Adrenal gland (tissue), 19 donors: ENCODE measurements at places on chromosomes 2 and 18.

DNA sequence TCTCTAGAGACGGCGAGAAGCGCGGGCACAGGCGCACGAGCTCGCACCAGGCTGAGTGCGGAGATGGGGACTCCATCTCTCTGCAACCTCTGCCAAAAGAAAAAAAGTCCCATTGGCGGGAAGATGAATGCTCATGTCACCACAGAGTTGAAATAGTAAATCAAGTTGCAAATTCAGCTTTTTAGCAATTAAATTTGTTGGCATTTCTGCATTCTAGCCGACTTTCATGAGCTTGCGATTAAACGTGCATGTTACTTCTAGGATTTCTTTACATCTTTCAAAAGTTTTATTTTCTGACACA, 588 bp downstream of the CHAC2 start:
- no peak for DNase-seq

GRCh38 chr2:218631837-218632236, 24.1 kb downstream of the PLCD4 start:
- no peak for DNase-seq

DNA sequence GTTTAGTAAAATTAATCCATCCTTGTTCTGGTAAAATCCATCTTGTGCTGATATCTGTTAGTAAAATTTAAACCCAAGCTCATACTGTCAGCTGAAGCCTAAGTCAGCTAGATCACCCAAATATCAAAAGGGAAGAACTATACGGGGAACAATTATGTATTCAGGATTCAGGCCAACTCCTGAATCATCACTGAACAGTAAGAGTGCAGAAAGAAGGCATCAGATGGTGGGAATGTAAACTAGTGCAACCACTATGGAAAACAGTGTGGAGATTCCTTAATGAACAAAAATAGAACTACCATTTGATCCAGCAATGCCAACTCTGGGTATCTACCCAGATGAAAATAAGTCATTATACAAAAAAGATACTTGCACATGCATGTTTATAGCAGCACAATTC, 81.8 kb downstream of the RAPGEF4 start:
- DNase-seq = no peak

DNA sequence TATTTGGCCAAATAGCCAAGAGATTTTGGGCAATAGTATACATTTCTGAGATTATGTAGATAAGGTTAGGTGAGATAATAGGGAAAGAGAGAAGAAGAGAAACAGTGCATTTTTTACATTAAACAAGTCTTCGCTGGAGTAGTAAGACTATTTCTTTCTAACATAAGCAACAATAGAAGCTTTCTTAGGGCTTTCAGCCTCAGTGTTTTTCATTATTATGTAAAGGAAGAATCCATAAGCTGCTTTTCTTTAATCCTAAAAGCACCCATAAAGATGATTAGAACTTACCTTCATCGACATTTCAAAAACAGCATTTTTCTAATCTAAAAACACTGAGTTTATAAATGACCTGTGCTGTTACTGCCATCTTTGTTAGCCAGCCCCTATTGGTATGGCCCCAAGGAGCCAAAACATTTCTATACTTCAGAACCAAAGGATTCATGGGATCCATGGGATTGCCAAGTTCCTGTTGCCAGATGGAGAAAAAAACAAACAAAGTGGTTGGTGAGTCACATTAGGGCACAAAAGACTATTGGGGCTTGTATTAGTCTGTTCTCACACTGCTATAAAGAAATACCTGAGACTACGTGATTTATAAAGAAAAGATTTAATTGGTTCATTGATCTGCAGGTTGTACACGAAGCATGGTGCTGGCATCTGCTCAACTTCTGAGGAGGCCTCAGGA, 88.2 kb downstream of the SCG2 start:
- no peak for DNase-seq

DNA sequence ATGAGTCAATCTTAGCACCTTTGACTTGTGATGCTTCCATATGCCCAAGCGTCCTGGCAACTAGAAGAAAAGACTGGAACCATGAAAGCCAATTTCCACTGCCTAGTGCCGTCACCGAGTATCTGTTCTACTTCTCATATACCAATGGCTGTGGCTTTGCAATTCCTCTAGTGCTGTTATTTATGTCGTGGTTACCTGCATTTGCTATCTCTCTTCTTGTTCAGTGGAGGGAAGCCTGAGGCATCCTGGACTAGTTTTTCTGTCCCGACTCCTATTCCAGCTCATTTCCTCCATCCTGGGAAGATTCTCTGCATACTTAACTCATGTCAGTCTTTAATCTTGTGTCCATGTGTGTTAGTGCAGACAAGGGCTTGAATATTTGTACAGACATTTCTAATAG, 117.9 kb downstream of the FEZ2 start:
- DNase-seq = no peak

- no peak for DNase-seq
Measured at GRCh38 chr2:106095478-106096298, 98.4 kb downstream of the UXS1 start.

DNA sequence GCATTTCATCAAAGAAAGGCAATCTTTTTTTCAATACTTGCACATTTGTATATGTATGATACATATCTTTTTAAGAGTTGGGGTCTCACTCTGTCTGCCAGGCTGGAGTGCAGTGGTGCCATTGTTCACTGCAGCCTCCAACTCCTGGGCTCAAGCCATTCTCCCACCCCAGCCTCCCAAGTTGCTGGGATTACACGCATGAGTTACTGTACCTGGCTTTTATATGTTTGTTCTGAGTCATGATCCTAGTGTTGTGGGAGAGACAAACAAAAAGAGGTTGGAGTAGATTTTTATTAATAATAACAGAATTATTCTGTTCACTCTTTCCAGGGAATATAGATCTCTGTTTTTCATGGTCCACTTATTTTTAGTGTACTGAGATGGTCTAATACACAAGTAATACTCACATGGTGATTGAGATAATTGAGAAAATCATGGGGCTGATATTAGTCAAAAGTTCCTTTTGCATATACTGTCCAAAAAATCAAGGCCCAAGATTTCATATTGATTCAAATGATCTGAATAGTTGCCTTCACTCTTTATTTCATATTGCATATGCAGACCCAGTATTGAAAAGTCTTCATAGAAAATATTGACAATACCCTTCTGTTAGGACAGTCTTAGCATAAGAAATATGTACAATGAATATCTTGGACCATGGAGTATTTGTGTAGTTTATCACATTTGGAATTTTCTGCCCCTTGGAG, 138.3 kb downstream of the FMNL2 start:
- DNase-seq = no peak

DNA sequence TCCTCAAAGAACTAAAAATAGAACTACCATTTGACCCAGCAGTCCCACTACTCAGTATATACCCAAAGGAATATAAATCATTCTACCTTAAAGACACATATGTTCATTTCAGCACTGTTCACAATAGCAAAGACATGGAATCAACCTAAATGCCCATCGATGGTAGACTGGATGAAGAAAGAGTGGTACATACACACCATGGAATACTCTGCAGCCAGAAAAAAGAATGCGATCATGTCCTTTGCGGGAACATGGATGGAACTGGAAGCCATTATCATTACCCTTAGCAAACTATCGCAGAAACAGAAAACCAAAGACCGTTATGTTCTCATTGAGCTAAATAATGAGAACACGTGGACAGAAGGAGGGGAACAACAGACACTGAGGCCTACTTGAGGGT, 44.5 kb downstream of the TWSG1 start:
- DNase-seq = no peak

- no peak for DNase-seq
Measured at GRCh38 chr2:22907330-22907729, 477.6 kb upstream of the KLHL29 start.

GRCh38 chr2:25617948-25618646, 55.3 kb downstream of the DTNB start:
- DNase-seq = no peak

- DNase-seq = no peak
Measured at GRCh38 chr2:120053891-120054290, 41.0 kb downstream of the EPB41L5 start.

DNA sequence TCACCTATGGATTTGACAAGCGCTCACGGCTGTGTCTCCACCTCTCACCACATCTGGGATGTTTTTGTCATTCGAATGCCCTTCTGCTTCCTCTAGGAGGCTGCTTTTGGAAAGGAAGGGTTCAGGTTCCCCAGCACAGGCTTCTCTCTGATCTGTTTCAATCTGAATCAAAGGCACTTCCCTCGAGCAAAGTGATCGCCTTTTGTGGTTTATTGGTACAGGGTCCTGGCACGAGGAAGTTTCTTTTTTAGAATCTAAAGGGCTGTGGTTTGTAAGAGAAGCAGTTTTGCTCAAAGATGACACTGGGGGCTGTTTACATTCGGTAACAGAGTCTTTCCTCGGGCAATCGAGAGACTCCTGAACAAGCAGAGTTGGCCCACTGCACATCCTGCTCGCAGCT, 145.0 kb downstream of the DAW1 start:
- DNase-seq = no peak

DNA sequence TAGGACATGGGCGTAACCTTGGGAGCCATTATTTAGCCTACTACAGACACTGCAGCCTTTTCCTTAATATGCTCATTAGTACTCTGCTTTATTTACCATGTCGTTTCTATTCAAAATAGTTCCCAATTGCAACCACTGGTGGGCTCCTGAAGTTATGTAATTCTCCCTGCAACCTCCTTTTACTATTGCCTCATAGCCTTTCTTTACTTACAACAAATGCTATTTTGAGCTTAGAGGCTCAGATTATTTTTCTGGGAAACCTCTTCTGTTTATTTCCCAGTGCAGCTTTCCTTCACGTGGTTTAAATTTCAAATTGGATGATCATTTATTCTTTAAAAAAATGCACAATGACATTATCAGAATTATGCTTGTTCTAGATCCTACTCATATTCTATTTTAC, 492.3 kb upstream of the TMEFF2 start:
- DNase-seq = no peak

DNA sequence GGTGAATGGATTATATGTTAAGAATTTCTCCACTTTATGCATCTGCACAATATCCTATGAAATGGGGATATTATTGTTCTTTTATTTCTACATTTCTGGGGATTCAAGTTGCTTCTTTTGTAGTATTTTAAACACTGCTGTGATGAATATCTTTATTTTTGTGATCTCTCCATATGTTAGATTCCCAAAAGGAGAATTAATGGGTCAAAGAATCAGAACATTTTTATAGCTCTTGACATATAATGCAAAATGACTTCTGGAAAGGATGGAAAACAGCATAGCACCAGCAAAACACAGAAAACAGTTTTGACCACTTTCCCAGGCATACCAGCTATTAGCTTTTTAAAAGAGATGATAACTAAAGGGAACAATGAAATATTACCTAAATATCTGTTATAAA, 135.5 kb downstream of the NCKAP5 start:
- DNase-seq = no peak

- no peak for DNase-seq
Measured at GRCh38 chr2:8860239-8860638, 22.8 kb upstream of the KIDINS220 start.

DNA sequence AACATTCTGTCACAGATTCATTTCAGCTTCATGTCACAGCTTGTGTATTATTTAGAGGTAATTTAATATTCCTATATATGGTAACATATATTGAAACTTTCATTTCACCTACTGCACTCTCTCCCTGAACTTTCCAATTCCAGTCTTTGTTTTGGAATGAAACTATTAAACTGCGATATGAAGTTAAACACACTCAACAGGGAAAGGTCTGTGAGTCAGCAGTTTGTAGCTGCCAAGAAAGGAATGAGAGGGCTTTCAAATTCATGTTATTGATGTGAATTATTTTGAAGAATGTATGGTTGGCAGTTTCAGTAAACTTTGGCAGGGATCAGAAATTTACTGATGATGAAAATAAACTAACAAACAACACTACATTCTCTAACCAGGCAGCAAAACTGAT, 148.3 kb downstream of the HNMT start:
- DNase-seq = no peak

- no peak for DNase-seq
Measured at GRCh38 chr2:46313063-46313462, 15.9 kb downstream of the EPAS1 start.

GRCh38 chr2:109085912-109086742, 42.9 kb upstream of the SH3RF3 start:
- DNase-seq = no peak

- DNase-seq = peak; percentile 47
Measured at GRCh38 chr18:13237073-13237472, 18.5 kb downstream of the LDLRAD4 start.

GRCh38 chr2:224847961-224848850, 132.0 kb upstream of the CCDC195 start:
- peak; percentile 77 for DNase-seq

DNA sequence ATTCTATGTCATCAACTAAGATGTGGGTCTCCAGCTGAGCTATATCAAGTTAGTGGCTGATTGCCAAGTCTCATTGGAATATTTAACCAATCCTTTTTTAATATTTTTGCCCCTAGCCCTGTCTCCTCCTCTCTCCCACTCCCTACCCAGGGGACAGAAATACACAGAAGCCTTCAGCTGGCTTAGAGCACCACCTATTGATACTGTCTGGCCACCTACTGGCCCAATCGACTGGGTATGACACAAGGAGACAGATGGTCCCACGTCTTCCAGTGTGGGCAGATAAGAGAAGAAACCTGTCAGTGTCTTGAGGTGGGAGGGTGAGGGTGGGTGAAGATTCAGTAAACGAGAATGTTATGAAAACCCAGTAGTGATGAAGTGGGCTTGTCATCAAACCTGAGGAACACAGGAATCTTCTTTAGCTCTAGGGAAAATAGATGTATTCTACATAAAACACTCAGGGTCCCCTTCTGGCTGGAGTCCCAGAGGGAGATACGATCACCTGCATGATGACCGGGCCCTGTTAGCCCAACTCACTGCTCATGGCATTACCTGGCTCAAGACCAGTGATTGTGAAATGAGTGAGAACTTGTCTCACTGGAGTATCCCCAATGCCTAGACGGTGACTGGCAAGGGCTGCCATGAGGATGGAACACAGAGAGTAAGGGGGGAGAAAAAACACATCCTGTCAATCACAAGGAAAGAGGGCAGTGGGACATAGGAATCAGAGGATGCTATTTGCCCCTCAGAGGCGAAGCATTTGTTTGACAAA, 26.7 kb downstream of the POLR1A start:
- peak; percentile 73 for DNase-seq

- peak; percentile 41 for DNase-seq
Measured at GRCh38 chr18:61893309-61893970, 633 bp upstream of the RNF152 start.

GRCh38 chr18:40375837-40376236, 1579.2 kb upstream of the PIK3C3 start:
- no peak for DNase-seq

- DNase-seq = no peak
Measured at GRCh38 chr2:47810850-47811249, 27.9 kb downstream of the MSH6 start.

- DNase-seq = no peak
Measured at GRCh38 chr2:136917411-136917881, 152.1 kb downstream of the THSD7B start.

- no peak for DNase-seq
Measured at GRCh38 chr2:159851941-159852340, 53.9 kb upstream of the CD302 start.

- no peak for DNase-seq
Measured at GRCh38 chr2:129191530-129191929, 787.9 kb upstream of the RAB6C start.
